ENCODE measurements at places on chromosomes 13 and 19.
A peak's percentile ranks its signal among the peaks of the same experiment; 100 is the strongest.

- no peak for DNase-seq
Measured at GRCh38 chr13:79307866-79308298, 98.2 kb downstream of the RBM26 start.

GRCh38 chr19:17778968-17779929 lies 15.7 kb upstream of the B3GNT3 start:
- peak; percentile 53 for DNase-seq

DNA sequence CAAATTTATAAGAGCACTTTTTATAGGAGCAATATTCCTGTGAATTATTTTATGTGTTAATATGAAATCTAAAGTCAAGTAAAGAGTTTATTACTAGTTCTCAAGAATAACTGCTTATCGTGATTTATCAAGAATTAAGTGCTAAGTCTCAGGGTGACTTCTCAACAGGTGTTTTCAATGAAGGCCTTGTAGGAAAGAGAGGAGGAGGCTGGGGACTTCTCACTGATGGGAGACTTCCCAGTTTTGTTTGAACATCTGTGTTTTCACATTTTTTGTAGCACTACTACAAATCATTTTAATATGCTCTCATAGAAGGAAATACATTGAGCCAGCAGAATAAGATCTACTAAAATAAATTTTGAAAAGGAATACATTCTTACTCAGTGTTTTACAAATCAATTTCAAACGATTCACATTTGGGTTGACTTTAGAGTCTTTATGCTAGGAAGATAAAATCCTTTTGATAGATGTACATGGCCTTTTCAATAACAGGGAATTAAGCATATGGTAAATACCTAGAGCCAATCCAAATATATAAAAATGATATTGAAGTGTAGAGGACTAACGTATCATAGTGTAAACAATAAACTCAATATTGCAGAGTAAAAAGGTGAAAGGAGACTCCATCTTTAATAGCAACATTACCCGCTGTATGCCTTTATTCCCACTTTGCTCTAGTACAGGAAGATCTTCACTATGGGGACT lies 6.8 kb downstream of the PCDH17 start:
- no peak for DNase-seq

- DNase-seq = peak; percentile 82
Measured at GRCh38 chr13:45340422-45341033, 455 bp downstream of the TPT1 start.

- DNase-seq = no peak
Measured at GRCh38 chr19:18989316-18989715, 44.0 kb downstream of the SUGP2 start.

DNA sequence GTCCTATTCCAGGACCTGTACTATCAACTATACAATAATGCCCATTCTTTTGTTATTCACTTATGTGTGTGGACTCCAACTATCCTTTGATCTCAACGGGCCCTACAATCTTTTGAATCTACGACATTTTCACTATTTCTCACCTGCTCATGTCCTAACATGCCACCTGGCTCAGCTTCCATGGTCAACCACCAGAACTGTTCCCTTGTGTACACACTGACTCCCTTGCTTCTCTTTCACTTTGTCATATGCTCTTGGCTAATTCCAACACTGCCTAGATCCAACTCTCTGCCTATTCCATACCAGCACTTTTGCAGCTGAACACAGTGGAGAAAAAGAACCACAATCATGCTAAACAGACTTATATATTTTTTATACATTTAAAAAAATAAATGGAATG lies 53.1 kb downstream of the MICU2 start:
- no peak for DNase-seq

GRCh38 chr19:1807030-1807694 lies 4.9 kb downstream of the ATP8B3 start:
- DNase-seq = no peak

- DNase-seq = no peak
Measured at GRCh38 chr19:46783670-46784069, 4.7 kb downstream of the SLC1A5 start.

- DNase-seq = no peak
Measured at GRCh38 chr13:101049166-101049850, 367.0 kb downstream of the NALCN start.

DNA sequence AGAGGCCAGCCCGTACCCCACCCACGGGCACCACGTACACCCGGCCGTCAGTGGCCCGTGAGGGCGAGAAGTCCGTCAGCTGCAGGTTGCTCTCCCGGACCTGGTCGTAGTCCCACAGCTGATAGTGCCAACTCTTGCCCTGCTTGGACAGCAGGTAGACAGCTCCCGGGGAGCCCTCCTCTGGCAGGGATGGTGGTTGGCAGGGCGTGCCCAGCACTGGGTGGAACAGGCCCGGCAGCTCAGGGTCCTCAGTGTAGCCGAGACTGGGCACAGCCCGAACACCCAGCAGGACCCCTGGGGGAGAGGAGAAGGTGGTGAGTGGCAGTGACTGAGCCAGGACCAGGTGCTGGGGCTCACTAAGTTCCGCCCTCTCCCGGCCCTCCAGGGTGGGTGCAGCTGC lies 7.8 kb downstream of the ACTMAP start:
- no peak for DNase-seq

GRCh38 chr13:48500652-48501197 lies 32.2 kb downstream of the RCBTB2 start:
- DNase-seq = no peak

DNA sequence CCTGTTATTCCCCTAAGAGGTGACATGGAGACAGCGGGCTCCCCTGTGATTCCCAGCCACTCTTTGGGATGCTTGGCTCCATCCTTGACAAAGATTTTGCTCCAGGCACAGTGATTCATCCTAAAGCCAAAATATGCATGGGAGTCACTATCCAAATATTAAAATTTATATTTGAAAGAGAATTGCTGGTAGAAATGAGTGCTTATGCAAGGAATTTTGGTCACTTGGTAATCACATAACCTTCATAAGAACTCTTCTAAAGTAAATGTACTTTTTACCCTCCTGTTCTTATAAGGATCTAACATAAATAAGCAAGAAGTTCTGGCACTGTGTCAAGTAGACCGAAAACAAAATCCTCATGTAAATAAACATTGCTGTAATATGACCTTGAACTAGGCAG lies 385.8 kb downstream of the ITGBL1 start:
- no peak for DNase-seq

DNA sequence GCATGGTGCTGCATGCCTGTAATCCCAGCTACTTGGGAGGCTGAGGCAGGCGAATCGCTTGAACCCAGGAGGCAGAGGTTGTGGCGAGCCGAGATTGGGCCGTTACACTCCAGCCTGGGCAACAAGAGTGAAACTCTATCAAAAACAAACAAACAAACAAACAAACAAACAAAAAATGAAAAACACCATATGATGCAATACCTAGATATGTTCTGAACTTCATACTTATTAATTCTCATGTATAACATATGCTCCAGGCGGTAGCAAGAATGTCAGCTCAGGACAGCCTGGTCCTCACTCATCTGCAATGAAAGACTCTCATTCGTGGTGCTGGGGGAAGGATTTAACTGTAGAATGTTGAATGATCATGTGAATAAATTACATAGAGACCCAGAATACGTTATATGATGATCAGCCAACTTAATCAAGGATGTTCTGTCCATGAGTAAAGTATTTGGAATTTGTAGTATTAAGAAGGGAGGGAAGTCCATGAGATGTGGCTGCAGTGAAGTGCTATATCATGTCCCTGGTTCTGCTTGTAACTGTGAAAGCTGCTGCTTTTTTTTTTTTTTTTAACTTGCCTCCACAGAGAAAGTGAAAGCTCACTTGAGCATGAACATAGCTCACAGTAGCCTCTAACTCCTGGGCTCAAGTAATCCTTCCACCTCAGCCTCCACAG lies 206.8 kb downstream of the UQCRFS1 start:
- DNase-seq = no peak

GRCh38 chr19:31072451-31072850 lies 276.8 kb downstream of the TSHZ3 start:
- DNase-seq = no peak

DNA sequence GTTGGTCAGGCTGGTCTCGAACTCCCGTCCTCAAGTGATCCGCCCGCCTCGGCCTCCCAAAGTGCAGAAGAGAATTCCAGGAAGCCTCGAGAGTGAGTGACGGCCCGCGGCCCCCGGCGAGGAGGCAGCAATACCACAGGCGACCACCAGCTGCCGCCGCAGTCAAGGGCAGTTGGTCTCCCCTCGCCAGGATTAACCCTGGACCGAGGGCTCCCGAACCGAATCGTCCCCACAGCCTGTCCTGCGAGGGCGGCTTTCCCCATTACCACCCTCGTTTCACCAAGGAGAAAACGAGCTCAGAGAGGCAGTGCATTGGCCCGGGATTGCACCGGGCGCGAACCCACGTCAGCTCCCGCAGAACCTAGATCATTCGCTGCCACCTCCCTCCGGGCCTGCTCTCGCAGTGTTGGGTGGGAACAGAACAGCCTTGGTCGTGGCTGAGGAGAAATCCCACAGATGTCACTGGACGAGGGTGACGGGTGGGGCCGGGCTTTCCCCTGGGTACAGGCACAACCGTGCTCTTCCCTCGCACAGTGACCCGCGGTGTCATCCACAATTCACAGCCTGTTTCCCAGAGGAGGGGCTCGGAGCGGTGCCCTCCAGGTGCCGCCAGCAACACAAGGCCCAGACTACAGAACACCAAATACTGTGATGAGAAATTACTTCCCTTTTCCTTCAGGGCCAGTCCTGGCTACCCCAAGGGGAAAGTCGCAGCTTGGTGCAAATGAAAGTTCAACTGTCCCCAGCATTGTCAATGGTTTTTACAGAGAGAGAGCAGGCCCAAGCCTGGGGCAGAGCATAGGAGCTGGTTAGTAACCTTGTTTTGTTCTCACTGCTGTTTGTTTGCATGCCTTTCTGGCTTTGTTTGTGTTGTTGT lies 24.8 kb downstream of the C2CD4C start:
- no peak for DNase-seq

DNA sequence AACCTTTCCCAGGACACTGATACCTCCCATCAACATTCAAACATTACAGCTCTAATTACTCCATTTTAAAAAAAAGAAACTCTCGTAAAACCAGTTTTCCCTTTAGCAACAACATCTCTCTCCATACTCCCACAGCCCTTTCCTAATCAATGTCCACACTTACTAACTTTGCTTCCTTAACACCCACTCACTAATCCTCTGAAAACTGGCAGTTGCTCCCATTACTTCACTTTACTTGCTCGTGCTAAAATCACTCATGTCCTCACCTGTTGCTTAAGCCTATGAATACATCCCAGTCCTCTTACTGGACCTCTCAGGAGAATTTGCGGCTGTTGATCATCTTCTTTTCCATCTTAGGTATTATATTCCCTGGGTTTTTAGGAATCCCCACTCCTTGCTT lies 44.8 kb downstream of the RBM26 start:
- DNase-seq = no peak

Data from CD4-positive, alpha-beta T cell treated with Interferon gamma for 1 hour (primary cell).